ENCODE measurements at places on chromosomes 4 and X.
A peak's percentile ranks its signal among the peaks of the same experiment; 100 is the strongest.

- DNase-seq, result no peak
Observed at GRCh38 chr4:118265312-118266144, 87.3 kb downstream of the PRSS12 start.

- DNase-seq, result no peak
Observed at GRCh38 chr4:107866726-107867125, 42.0 kb downstream of the SGMS2 start.

DNA sequence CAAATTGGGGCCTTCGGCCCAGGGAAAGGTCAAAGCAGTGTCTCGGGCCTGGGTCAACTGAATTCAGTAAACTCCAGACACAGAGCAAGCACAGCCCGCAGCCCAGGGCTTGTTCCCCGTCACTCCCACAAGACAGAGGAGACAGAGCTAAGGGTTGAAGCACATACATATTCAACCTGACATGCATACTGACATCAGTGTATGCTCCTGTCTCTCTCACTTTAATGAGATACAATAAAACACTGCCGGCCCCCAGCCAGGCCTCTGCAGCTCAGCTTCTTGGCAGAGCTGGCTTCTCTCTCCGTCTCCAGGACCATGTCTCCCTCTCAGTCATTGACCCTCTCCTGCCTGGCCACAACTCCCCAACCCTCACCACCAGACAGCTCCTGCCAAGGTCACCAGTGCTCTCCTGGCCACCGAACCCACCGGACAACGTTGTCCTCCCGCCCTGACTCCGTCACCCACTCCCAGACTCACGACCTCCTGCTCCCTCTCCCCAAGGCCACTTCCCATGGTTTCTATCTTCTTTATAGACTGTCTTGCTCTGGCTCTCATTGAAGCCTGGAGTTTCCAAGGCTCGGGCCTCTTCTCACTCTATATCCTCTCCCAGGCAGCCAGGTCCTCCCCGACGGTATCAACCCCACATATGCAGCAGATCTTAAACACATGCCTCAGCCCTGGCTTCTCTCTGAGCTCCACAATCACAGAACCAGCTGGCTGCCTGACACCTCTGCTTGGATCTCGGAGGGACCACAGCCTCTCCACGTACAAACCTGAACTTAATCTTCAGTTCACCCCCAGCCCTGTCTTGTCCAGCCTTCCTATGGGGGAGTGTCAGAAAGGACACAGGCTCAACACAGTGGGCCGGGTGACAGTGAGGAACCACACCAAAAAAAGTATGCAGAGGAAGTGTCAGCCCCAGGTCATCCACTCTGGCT is 67.7 kb upstream of the C4orf50 start:
- DNase-seq, result no peak

- no peak for DNase-seq
Observed at GRCh38 chr4:4574792-4575191, 32.9 kb upstream of the STX18 start.

DNA sequence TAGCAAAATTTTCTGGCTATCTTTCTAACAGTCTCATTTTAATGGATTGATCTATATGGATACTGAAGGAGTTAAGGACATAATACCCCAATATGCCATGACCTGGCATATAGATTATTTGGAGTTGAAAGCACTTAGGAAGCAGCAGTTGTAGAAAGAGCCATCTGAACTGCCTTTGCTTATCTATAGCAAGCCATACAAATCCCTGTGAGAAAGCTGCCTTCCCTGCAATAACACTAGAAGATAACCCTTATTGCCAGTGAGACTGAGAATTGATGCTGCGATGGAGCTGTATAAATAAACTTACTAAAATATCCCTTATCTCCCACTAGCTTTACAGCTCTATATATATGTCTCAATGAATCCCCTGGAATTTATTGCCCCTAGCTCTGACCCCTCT is 346.3 kb downstream of the TECRL start:
- DNase-seq, result no peak

DNA sequence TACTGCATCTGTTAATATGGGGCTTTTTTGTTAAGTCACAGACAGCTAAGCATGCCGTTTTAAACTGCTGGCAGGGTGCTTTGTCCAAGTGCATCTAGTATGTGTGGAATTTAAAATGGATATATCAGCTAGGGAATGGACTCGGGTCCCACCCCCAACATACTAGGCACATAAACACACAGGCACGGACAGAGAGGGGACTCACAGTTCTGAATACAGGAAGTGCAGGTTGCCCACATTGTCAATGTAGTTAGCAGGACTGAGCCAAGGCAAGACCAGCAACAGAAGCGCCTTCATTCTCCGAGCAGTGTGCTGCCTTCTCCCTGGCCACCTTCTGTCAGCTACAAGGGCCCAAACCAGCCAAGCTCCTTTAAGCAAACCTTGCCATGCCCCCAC is 33.6 kb downstream of the LNX1 start:
- DNase-seq, result no peak

DNA sequence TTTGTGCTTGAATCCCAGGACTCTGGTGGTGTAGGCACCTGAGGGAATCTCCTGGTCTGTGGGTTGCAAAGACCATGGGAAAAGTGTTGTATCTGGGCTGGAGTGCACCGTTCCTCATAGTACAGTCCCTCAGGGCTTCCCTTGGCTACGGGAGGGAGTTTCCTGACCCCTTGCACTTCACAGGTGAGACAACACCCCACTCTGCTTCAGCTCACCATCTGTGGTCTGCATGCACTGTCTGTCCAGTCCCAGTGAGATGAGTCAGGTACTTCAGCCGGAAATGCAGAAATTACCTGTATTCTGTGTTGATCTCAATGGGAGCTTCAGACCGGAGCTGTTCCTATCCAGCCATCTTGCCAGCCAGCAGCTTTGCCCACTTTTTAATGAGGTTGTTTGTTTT is 353.0 kb upstream of the IRS4 start:
- no peak for DNase-seq

DNA sequence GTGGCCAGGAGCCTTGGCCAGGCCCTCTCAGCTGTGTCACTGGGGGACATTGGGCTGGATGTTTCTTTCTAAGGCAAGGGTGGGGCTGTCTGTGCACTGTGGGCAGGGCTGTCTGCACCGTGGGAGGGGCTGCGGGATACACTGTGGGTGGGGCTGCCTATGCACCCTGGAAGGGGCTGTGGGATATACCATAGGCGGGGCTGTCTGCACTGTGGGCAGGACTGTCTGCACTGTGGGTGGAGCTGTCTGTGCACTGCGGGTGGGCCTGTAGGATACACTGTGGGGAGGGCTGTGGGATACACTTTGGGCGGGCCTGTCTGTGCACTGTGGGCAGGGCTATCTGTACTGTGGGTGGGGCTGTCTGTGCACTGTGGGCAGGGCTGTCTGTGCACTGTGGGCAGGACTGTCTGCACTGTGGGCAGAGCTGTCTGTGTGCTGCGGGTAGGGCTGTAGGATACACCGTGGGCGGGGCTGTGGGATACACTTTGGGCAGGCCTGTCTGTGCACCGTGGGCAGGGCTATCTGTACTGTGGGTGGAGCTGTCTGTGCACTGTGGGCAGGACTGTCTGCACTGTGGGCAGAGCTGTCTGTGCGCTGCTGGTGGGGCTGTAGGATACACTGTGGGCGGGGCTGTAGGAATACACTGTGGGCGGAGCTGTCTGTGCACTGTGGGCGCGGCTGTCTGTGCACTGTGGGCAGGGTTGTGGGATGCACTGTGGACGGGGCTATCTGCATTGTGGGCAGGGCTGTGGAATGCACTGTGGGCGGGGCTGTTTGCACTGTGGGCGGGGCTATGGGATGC is 31.1 kb downstream of the ACOX3 start:
- DNase-seq, result no peak

GRCh38 chr4:99654361-99654761 is 3.3 kb downstream of the C4orf54 start:
- no peak for DNase-seq

GRCh38 chr4:54063229-54063628 is 1.2 kb downstream of the CHIC2 start:
- DNase-seq, result no peak

DNA sequence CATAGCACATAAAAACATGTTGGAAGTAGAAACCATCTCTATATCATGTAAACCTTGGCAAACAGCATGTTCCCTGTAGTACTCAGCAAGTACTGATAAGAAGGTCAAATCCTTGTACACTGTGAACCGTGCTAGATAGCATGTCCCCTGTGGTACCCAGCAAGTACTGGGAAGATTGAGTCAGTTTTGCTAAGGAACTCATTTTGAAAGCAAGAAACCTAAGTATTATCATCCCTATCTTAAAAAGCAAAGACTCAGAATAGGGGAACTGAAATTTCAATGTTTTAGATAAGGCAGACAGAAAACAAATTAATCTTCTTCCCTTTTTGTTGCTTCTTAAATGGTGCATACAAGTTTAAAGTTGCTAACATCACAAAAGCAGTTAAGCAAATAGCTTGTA is 180.2 kb downstream of the RBM46 start:
- DNase-seq, result no peak

- no peak for DNase-seq
Observed at GRCh38 chr4:102586644-102587021, 85.5 kb downstream of the NFKB1 start.

DNA sequence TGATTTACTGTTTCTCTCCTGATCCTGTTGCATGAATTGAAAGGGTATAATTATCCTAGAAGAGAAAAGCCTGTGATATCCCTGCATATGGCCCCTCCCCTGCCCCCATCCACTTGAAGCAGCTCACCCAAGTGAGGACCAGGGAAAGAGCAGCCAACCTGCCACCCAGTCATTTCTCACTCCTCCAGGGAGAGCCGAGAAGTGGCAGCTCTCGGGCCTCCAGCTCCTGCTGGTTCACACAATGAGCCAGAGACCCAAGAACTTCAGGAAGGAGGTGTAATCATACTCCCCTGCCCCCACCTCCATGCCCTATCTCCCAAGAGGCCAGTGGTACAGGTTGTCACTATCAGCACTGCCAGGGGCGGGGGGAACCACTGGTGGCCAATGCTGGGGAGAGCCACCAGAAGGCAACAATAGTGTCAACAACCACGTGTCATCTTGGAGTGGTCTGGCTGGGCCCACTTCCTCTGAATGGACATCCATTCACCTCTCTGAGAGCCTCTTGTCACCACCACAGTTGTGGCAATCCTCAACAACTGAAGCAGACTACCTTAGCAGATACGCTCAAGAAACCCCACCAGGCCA is 42.9 kb downstream of the APOO start:
- DNase-seq, result no peak

GRCh38 chrX:45888518-45888917 is 656.7 kb downstream of the ZNF674 start:
- DNase-seq, result no peak

- DNase-seq, result no peak
Observed at GRCh38 chrX:17621566-17622270, 115.6 kb upstream of the SCML1 start.

DNA sequence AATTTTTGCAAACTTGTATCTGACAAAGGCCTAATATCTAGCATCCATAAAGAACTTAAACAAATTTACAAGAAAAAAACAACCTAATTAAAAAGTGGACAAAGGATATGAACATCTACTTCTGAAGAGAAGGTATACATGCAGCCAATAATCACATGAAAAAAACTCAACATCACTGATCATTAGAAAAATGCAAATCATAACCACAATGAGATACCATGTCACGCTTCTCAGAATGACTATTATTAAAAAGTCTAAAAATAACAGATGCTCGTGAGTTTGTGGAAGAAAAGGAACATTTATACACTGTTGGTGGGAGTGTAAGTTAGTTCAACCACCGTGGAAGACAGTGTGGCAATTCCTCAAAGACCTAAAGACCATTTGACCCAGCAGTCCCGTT is 24.0 kb downstream of the CEP44 start:
- no peak for DNase-seq

GRCh38 chrX:67872958-67873357 is 329.1 kb downstream of the AR start:
- no peak for DNase-seq

DNA sequence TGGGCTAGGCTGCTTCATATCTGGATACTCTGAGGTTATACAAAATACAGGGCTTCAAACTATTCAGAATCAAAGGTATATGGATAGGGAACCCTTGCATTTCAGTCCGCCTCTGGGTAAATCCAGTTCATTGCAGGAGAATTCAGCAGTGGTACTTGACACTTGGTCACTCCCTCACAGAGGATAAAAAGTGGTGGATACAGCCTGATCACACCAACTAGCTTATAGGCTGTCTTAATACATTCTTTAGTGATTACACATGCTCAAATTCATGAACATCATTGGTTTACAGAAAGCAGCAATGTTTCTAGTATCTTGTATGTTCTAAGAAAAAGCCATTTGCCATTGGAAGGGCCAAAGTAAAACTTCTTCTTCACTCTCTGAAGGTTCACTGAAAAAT is 104.8 kb upstream of the PDE5A start:
- DNase-seq, result no peak

- DNase-seq, result no peak
Observed at GRCh38 chrX:37424000-37424429, 74.9 kb downstream of the PRRG1 start.

- DNase-seq, result no peak
Observed at GRCh38 chr4:29541757-29542156, 1178.4 kb upstream of the PCDH7 start.

- DNase-seq, result no peak
Observed at GRCh38 chr4:53376900-53377299, 541 bp upstream of the FIP1L1 start.

- DNase-seq, result no peak
Observed at GRCh38 chrX:1417921-1418771, 26.2 kb upstream of the SLC25A6 start.

- no peak for DNase-seq
Observed at GRCh38 chrX:141405853-141406492, 163.7 kb upstream of the SPANXC start.

- peak; percentile 45 for DNase-seq
Observed at GRCh38 chr4:185203486-185204237, at the start of gene CFAP97. Gene CFAP97, minus strand, starts transcription at chr4:185204000. Its CDS starts 12,804 bp downstream, at chr4:185191196.
